ENCODE measurements at places on chromosomes 13 and 19.

DNA sequence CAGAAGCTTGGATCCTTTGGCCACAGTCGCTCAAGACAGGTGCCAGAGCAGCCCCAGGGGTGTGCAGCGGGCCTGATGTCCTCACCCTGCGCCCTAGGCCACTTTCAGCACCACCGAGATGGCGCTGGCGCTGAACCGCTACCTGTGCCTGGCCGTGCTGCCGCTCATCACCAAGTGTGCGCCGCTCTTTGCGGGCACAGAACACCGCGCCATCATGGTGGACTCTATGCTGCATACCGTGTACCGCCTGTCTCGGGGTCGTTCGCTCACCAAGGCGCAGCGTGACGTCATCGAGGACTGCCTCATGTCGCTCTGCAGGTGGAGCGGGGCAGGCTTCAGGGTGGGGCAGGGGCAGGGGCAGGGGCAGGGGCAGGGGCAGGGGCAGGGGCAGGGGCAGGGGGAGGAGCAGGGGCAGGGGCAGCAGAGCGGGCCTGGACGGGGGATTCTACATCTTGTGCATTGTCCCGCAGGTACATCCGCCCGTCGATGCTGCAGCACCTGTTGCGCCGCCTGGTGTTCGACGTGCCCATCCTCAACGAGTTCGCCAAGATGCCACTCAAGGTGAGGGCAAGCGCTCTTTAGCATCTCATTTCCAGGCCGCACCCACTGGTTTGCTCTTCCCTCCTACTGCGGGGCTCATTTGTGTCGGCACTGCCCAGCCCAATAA lies 69.1 kb downstream of the RYR1 start:
- no peak for DNase-seq

GRCh38 chr19:7867092-7867844 lies 6.9 kb downstream of the PRR36 start:
- DNase-seq: no peak

GRCh38 chr19:18718015-18718526 lies 34.6 kb downstream of the CRTC1 start:
- DNase-seq: no peak

DNA sequence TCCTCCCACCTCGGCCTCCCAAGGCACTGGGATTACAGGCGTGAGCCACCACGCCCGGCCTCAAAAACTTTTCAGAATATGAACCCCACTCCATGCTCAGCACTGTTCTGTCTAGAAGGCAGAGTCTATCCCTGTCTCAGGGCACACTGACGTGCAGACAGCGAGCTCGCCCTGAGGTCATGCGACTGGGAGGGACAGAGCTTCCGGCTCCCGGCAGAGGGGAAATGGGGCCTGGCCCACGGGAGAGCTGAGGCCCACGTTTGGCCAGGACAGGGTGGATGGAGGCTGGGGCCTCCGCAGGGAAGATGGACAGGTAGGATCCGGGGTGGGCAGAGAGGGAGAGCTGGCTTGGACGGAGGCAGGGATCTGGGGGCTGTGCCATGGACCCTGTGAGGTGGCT lies 2.8 kb upstream of the AZU1 start:
- no peak for DNase-seq

GRCh38 chr13:39226359-39226758 lies 188.1 kb downstream of the NHLRC3 start:
- no peak for DNase-seq

DNA sequence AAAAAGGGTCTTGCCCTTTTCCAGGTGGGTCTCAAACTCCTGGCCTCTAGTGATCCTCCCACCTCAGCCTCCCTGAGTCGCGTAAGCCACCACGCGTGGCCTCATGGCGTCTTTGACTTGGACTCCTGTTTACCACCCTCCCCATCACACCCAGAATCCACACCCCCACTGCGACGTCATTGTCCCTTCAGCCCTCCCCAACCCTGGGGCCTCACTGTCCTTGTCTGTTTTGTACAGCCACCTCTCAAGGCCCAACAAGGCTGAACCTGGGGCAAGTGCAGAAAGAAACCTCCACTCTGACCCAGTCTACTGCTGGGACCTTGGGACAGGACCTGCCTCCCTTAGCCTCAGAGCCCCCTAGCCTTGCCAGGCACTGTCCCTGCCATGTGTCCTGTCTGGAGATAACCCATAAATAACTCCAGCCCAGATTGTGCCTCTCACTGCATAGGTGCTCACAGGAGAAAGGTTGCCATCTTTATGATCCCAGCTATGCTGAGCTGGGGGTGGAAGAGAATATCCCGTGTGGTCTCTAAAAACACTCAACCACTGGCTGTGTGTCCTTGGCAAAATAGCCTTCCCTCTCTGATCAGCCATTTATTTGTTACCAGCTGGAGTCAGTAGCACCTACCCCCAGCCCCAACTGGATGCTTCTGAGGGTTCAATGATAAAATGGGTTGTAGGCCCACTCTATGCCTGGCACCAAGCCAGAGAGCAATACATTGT lies 1.8 kb upstream of the IFI30 start:
- peak; percentile 54 for DNase-seq

DNA sequence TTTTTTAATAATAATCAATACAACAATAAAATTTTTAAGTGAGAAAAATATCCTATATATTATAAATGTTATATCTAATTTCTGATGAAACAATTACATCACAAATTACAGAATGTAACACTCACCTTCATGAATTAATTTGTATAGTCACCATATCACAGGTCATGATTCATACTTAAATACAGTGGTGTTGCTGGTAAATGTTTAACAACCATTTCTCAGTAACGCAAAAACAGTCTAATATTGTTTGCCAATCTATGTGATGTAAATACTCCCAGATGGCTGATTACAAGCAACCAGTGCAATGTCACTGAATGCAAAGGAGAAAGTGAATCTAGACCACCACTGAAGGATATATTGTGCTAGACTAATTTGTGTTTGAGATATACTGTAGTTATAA lies 97.5 kb downstream of the DIAPH3 start:
- no peak for DNase-seq

GRCh38 chr19:40585241-40585981 lies 8.7 kb downstream of the SHKBP1 start:
- DNase-seq: no peak

DNA sequence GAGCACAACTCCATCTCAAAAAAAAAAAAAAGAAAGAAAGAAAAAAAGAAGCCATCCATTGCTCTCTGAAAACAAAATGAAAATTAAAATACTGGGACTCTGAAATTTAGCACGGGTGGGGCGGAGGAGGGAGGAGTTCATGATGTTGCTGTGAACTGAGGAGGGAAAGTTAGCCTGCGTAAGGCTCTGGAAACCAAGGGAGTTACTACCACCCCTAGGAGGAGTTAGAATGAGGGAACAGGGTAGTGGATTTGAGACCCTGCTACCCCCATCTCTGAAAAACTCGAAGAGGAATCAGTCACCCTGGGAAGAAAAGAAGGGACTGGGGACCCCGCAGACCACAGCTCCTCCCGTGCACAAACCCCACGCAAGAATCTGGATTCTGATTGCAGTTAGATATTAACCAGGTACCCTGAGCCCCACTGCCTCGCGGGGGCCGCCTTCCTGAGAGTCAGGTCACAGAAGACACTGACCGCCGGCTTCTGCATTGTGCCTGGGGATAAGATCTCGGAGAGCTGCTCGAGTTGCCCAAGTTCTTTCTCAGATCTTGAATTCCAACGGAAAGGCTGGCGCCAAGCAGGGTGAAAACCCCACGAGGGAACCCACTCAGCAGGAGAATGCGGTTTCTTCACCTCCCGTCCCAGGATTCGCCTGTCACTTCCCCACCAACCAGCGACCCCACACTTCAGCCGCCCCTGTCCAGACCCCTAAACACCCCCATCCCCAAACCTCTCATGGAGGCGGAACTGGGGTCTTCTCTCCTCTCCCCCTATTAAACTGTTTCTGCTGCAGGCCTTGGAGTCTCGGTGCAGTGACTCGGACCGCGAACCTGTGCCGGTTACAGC lies 870 bp downstream of the ZNF442 start:
- DNase-seq: peak; percentile 1

- no peak for DNase-seq
Observed at GRCh38 chr13:72896869-72897268, 114.9 kb downstream of the PIBF1 start.

DNA sequence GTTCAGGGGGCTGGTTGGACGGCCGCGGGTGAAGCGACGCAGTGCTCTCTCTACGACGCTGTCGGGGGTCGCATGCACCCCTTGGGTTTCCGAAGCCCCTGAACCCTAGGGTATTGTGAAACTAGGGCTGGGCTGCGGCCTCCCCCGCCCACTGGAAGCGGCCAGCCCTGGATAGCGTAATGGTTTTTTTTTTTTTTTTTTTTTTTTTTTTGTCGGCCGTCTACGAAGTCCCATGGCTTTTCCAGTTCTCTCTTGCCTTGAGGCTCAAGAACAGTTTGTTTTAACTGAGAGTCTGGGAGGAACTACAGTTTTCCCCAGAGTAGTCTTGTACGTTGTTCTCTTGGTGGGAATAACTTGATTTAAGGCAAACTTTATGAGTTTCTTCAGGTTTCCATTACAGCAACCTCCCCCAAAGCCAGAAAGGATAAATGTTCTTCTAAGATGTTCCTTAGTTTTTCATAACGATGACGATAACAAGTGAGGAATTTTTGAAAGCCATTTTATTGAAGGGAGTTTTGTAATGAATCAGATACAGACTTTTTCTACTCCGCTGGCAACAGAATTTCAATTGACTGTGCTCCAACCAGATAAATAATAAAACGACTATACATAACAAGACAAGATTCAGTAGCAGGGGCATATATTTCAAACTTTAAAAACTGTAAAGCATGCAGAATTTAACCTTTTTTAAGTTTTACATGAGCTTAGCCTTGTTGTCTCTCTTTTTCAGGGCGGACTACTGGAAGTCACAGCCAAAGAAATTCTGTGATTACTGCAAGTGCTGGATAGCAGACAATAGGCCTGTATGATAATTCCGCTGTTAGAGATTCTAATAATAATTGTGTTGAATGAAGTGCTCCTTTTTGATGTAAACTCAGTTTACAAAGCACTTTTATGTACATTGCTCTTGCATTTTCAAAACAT lies 867 bp downstream of the WBP4 start:
- no peak for DNase-seq

Data from CD4-positive, alpha-beta T cell treated with Interleukin-1 beta for 1 hour (primary cell).